ENCODE measurements at places on chromosomes 1 and 21. TPM values are rescaled to one million over a fixed set of nuclear protein-coding genes. Genes with fewer than 3 reads are reported as not detected.
A peak's percentile ranks its signal among the peaks of the same experiment; 100 is the strongest.

The CFHR1 gene
- total RNA-seq: 5.5 TPM

The CAPN8 gene
- 1.7 TPM for total RNA-seq

The LEMD1 gene
- total RNA-seq: not detected

The RAB25 gene
- 2.2 TPM for total RNA-seq

The CHAF1B gene
- 0.24 TPM for total RNA-seq

The TDRD10 gene
- not detected for total RNA-seq

The PTGS2 gene
- 113 TPM for total RNA-seq

The CLCA1 gene
- 0.72 TPM for total RNA-seq

The PPIAL4G gene
- total RNA-seq: 10.4 TPM

The OR2L5 gene
- total RNA-seq: 3.4 TPM

The RPE65 gene
- total RNA-seq: 10.1 TPM

GRCh38 chr1:230330157-230330556 is 96.0 kb downstream of the PGBD5 start:
- DNase-seq: no peak

DNA sequence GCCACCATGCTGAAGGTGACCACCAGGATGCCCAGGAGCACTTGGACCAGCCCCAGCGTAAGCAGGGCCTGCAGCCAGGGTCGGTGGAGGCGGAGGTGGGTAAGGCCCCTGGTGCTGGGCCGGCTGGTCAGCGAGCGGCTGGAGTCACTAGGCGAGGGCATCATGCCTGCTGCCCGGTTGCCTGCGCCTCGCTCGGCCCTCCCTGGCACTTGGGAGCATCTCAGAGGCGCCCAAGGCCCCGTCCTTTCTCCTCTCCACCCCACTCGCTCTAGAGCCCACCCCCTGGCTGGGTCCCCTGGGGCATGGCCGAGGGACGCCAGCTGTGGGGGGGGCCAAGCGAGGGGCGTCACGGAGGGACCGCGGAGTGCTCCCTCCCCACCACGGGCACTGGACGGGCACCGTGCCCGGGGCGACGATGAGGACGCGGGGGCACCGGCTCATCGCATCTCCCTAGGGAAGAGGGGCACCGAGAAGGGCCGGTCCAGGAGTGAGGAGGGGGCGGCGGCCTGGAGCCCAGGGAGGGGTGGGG is 505 bp downstream of the ENTREP3 start:
- no peak for DNase-seq

DNA sequence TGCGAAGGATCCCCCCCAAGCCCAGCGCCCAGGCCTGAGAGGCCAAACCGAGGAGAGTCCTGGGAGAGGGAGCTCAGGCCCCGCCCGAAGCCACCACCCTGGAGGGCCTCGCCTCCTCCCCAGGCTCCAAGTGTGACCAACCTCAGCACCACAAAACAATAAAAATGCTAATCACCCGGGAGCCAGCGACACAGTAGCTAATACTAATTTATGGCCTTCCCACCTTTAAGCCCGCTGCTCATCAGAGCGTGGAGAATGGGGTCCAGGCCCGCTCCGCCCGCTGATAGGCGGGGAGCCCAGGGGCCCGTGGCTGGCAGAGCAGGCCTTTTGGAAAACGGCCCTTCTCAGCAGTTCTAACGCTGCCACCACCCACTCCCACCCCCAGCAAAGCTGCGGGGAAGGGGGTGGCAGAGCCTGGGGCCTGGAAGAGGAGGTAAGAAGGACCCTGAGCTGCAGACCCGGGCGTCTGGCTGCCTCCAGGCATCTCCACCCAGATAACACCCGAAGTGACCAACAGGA is 20.4 kb upstream of the TAS1R2 start:
- DNase-seq: no peak

DNA sequence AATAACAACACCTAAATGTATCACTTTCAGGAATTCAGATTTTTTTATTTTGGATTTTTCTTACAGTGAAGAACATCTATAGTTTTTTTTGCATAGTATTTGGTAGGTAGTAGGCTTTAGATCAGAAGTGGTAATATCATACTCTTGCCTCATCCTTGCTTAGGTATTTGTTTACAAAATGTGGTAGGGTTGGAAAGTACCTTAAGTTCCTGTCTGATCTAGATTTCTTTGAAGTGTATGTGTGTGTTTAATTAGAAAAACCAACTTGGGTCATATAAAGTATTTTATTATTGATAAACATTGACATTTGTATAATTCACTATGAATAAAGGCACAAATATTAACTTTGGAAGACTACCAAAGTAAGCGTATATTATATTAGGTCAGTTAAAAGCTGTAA is 85.3 kb upstream of the GPR88 start:
- DNase-seq: no peak

- peak; percentile 32 for DNase-seq
Measured at GRCh38 chr1:92310185-92310597, 11.3 kb downstream of the RPAP2 start.

DNA sequence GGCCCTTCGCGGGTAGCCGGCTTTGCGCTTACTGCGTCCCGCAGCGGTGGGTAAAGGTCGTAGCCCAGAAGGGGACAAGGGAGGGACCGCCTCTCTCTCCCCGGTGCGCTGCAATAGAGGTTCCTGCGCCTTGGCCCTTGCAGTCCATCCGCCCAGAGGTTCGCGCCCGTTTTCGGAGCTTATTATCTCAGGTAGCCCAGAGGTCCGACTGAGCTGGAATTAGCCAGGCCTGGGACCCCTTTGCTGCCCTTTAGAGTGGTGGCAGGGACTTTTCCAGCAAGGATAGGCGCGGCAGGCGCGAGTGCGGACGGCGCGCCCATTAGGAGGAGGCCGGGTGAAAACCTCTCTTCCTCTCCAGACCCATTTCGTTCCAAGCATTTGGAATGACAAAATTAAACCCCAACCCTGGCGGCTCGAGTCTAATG is 5.0 kb downstream of the LHX4 start:
- no peak for DNase-seq

- DNase-seq: no peak
Measured at GRCh38 chr1:201483373-201483949, 14.5 kb upstream of the PHLDA3 start.

- no peak for DNase-seq
Measured at GRCh38 chr1:10628685-10629084, 153.9 kb downstream of the PEX14 start.

DNA sequence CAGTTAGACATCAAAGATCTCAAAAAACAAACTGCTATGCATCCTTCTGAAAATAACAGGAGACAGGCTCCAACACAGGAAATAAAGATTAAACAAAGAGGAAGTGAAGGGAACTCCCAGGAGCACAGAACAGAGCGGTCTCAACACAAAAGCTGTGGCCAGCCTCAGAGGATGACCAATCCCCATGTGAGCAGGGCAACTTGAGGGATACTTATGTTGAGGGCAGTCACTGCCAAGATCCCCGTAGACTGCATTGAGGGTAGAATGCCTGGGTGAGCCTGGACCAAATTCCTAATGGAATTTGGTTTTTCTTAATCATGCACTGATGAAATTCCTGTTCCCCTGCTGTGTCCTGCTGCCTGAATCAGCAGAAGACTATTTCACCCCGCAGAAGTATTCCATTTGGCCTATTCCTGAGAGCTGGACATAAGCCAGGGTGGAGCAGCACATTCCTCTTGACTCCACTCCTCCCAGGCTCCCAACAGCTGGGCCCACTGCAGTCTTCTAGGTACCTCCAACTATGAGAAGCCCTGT is 49.0 kb downstream of the JAK1 start:
- DNase-seq: peak; percentile 40

- peak; percentile 96 for DNase-seq
Measured at GRCh38 chr1:12604114-12604874, 13.7 kb downstream of the DHRS3 start.

GRCh38 chr1:11194407-11195176 is 5.4 kb downstream of the ANGPTL7 start:
- no peak for DNase-seq

DNA sequence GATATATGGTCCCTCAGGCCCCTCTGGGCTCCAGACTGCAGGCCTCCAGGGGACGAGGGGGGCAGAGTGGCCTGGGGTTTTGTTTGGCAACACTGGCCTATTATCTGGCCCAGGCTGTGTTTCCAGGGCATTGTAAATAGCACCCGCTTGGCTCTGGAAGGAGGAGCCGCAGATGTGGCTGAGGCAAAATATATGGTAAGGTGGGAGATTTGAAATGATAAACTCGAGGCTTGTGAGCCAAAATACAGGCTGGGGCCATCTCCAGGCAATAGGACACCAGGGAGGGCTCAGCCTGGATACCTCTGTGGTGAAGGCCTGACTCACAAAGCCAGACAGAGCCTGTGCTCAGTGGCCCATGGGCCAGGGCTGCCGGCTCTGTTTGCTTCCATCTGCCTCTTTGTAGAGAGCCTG is 14.0 kb downstream of the NAV1 start:
- no peak for DNase-seq

DNA sequence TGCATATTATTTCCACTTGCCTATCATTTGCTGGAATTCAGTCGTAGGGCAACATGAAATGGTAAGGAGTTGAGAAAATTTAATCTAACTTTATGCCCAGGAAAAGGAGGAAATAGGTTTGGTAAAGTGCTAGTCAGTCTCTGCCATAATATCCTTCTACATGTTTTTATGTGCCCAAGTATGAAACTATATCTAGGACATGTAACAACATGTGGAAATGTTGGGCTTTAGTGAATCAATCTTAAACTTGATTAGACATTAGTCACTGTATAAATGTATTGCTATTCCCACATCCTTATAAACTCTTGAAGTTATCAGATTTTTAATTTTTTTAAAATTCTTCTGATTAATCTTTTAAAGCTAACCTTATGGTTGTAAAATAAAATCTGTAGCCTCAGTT is 204.7 kb upstream of the ZRANB2 start:
- DNase-seq: no peak

DNA sequence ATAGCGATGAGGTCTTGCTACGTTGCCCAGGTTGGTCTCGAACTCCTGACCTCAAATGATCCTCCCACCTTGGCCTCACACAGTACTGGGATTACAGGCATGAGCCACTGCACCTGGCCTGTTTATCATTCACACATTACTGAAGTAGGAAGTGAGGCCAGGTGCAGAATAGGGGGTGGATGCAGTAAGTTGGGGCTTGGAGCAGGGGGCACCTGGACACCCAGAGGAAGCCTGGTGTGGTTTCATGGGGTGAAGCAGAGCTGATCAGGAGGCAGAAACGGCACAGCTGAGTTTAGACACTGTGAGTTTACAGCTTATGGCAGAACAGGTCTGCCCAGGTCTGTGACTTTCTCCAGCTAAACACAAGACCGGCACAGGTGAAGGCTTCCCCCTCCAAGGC is 4.9 kb downstream of the CDA start:
- no peak for DNase-seq

DNA sequence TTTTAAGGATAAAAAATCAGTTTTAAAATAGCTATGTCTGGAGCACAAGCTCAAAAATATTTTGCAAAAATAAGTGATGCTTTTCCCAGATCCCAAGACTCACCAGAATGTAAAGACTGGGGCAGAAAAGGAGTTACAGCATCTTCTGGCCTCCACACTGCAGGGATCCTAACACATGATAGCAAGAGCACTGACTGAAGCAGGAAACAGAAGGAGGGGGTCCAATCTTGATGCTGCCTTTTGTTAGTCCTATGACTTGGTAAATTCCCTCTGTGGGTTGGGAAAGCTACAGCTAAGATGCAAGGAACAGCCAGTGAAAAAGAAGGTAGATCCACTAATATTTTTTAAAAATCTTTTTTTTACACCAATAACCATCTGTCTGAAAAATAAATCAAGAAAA is 54.2 kb upstream of the TNR start:
- no peak for DNase-seq

DNA sequence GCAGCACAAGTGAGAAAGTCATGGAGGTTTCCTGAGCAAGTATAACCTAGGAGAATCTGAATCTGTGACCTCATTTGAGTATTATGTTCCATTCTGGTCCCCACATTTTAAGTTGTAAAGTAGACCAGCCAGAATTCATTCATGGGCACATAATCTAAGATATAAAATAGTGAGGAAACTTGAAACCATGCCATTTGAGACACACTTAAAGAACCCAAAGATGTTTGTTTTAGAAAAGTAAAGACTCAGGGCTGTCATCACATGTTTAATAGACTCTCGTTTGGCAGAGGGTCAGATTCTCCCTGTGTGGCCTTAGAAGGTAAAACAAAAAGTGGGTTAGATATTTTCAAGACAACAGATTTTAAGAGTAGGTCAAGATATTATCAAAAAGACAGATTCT is 6.4 kb downstream of the SZT2 start:
- DNase-seq: no peak

DNA sequence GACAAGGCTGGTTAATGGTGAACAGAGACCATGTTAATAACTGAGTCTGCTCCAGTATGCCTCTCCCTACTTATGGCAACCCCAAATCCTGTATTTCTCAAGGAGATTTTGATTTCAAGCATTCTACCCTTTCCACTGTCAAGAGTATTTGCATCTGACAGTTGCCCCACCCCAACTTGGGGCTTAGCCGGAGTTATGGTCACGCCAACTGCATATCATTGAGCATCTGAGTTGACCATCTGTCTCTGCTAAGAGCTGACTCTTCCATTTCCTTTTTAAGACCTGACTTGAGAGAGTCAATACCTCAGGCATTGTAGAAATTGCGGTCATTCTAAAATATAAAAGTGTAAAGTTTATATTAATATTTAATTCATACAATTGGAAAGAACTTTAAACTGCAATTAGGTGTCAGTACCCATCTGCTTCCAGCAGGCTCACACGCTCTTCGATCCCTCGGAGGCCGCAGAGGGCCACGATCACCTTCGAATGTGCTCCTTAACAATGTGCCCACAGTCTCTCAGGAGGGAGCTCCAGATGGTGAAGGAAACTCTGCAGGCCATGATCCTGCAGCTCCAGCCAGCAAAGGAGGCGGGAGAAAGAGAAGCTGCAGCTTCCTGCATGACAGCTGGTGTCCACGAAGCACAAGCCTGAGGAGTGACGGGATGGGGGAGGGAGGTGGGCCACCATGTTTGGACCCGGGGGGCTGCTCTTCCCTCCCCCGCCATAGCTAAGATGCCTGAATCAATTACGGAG is 409.8 kb downstream of the DISC1 start:
- DNase-seq: no peak

All from umbilical cord (tissue), 2 donors.